Activated T-cell treated with anti-CD3 and anti-CD28 coated beads, Interleukin-2, amount 50 U/mL, for 24 hours (primary cell): ENCODE measurements at places on chromosomes 1 and 21.

- DNase-seq: no peak
Observed at GRCh38 chr21:25402134-25402961, 204.9 kb downstream of the MRPL39 start.

- DNase-seq: no peak
Observed at GRCh38 chr1:240241278-240241677, 149.6 kb downstream of the FMN2 start.

GRCh38 chr1:231763456-231763855 lies 136.9 kb downstream of the DISC1 start:
- no peak for DNase-seq

- no peak for DNase-seq
Observed at GRCh38 chr1:174960362-174960761, 39.4 kb upstream of the CACYBP start.

- DNase-seq: no peak
Observed at GRCh38 chr1:62906428-62906886, 122.5 kb downstream of the ATG4C start.

GRCh38 chr1:245603311-245603865 lies 448.6 kb downstream of the KIF26B start:
- no peak for DNase-seq

DNA sequence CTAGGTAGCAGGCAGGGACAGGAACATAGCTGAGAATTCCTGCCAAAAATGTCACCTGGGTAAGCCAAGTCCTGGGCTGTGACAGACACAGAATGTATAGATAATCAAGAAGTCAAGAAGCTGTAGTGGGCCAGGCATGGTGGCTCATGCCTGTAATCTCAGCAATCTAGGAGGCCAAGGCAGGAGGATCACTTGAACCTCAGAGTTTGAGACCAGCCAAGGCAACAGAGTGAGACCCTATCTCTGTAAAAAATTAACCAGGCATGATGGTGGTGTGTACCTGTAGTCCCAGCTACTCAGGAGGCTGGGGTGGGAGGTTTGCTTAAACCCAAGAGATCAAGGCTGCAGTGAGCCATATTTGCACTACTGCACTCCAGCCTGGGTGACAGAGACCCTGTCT lies 3.3 kb upstream of the ALG14 start:
- DNase-seq: no peak

- DNase-seq: no peak
Observed at GRCh38 chr1:109392788-109393616, 4.7 kb downstream of the SORT1 start.

- DNase-seq: no peak
Observed at GRCh38 chr1:231663211-231663792, 36.7 kb downstream of the DISC1 start.

DNA sequence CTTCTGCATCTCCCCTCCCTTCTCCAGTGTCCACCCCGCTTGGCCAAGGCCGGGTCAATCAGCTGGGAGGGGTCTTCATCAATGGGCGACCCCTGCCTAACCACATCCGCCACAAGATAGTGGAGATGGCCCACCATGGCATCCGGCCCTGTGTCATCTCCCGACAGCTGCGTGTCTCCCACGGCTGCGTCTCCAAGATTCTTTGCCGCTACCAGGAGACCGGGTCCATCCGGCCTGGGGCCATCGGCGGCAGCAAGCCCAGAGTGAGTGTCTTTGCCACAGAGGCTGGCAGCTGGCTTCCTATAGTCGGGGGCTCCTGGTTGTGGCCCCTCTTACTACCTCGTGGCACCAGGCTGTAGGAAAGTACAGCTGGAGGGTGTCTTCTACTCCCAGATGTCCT lies 3.6 kb downstream of the PAX7 start:
- DNase-seq: no peak

DNA sequence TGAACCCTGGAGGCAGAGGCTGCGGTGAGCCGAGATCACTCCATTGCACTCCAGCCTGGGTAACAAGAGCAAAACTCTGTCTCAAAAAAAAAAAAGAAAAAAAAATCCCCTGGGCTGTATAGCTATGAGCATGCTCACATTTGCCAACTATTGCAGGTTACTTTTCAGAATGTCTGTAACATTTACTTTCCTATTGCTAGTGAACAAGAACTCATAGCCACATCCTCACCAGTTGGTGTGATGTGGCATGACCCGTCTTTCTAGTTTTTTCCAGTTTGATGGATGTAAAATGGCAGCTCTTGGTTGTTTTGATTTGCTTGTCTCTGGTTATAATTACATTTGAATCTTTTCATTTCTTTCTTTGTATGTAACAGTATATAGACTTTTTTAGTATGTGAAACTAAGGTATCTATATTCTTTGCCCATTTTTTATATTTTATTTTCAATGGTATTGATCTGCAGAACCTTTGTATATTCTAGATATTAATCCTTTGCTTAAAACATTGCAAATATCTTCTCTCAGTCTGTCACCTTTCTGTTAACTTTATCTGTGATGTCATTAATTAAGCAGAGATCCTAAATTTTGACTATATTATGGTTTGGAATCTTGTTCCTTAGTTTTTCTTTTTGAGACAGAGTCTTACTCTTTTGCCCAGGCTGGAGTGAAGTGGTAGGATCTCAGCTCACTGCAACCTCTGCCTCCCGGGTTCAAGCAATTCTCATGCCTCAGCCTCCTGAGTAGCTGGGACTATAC lies 11.6 kb downstream of the MED18 start:
- DNase-seq: no peak

DNA sequence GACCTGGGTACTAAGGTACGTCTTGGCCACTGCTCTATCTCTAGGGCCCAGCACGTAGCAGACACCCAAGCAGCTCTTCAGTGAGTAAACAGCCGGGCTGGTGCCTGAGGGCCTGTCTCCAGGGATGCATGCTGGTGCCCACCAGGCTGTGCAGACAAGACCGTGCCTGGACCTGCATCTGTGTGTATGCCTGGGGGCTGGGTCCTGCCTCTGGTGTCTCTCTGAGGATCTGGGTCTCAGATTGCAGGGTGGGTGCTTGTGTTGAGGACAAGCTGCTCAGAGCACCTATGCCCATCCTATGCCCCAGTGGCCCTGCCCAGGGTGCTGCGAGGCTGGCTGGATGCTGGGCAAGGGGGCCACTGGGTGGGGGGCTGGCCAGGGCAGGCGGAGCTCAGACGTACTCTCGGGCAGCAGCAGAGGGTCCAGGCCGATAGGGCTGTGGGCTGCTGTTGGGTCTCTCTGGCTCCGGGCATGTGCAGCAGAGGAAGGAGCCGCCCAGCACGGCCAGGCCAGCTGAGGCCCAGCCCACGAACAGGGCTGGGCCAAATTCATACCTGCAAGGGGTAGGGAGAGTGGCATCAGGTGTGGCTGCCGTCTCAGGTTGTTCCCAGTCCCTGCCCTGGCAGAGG lies 4.4 kb downstream of the CLDN19 start:
- no peak for DNase-seq

DNA sequence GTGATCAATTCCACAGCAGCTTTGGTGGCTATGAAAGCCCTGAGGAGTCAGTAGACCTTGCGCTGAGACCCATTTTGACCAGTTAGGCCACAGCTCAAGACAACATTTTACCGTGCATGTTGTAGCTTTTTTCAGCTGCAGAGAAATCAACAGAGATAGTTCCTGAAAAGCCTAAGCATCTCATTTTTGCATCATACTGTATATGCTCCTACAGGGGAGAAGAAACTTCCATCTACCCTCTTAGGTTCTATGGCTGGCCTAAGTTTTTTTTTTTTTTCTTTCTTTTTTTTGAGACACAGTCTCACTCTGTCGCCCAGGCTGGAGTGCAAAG lies 24.8 kb upstream of the EYA3 start:
- no peak for DNase-seq

- no peak for DNase-seq
Observed at GRCh38 chr1:71041806-71042205, 5.8 kb downstream of the PTGER3 start.

- DNase-seq: no peak
Observed at GRCh38 chr1:246617156-246617555, 50.9 kb downstream of the CNST start.

GRCh38 chr1:39494671-39495410 lies 3.4 kb downstream of the BMP8A start:
- DNase-seq: no peak

DNA sequence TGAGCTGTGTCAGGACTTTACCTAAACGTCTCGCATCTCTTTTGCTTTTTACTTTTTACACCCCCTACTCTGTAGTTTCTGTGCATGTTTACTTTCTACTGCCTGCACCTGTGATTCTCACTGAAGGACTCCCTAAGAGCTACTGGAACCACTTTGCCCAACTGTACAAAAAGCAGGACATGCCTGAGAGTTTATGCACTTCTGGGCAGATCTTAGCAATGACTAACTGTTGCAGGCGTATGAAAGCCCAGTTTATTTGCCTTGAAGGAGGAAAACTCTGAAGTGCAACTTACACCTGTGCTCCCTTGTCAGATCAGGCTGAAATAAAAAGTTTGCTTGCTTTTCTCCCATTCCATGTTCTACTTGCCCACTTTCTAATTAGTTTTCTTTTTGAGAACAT lies 467.0 kb upstream of the USP24 start:
- no peak for DNase-seq

- DNase-seq: no peak
Observed at GRCh38 chr1:84598846-84599741, 24.9 kb upstream of the CTBS start.

DNA sequence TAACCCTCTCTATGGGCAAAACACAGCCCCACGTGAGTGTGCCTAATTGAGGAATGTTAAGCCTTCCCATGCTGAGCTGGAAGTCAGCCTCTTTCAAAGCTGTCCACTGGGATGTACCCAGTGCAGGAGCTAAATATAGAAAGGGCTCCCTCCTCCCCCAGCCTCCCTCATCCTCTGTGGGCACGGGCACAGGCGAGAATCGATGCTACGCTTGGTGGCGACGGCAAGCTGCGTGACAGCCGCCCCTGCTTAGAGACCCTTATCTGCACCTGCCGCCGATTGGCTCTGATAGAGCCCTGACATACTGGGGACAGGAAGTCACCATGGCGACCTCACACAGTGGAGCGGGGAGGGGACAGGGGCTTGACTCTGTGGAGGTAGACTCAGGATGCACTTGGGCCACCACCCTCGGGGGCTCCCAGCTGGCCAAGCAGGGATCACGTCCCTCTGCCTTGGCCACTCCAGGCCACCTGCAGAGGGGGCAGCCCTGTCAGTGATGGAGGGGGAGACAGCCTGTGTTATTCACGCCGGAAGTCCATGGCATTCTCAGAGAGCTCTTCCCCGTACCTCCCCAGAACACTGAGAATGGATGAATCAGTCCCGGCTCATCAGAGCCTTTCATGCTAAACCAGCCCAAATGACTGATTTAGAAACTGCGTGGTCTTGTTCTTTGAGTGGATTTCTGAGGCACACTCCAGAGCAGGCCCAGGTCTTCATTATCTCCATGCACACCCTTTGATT lies 84.8 kb downstream of the KCND3 start:
- DNase-seq: no peak

DNA sequence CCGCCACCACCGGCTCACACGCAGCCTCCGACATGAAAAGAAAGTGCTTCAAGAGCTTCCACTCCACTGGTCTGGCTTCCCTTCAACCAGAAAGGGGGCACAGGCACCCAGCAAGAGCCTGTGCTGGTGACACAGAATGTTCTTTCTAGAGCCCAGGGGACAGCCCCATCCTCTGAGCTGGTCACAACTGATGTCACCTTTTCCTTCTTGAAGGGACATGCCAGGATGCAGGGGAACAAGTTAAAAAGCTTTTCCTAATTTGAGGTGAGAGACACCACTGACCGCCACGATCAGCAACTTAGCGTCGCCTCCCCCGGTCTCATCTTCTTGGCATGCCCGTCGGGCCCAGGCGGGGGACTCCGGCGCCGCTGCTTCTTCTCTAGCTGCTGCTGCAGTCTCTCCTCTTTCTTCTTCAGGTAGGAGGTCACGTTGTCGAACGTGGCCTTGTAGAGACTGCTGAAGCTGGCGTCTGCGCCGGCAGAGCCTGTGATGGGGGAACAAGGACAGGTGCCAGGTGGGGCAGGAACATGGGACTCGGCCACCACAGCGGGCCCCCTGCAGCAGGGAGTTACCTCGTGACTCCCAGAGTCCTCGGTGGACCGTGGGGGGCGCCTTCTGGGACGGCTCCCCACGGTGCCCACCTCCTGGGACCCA lies 29.5 kb downstream of the WDR4 start:
- DNase-seq: no peak

DNA sequence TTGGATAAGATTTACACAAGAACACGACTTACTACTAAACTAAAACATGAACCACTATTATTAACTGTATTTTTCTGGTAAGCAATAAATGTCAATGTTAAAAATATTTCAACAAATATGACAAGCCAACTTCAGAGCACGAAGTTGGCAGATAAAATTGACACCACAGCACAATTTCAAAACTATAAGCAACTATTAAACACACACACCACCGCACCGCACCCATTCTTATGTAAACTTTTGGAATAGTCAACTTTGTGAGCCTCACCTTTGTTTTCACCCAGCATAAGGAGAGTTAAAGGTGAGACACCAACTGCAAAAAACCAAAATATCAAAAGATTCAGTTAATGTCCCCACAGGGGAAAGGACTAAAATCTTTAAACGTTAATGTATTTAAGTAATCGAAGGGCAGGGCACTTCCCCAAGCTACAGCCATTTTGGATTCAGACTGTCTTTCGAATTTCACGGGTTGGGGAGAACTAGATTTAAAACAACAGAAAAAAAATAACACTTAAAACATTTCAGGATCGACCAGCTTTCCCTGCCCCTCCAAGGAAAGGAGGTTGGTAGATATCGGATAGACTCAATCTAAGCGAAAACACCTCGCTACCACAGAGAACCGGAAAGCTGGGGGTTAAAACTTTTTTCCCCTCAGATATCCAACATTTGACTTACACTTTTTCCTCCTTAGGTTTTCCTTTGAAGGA lies 872 bp downstream of the GPBP1L1 start:
- no peak for DNase-seq

- DNase-seq: no peak
Observed at GRCh38 chr1:50343323-50343722, 79.9 kb downstream of the DMRTA2 start.

DNA sequence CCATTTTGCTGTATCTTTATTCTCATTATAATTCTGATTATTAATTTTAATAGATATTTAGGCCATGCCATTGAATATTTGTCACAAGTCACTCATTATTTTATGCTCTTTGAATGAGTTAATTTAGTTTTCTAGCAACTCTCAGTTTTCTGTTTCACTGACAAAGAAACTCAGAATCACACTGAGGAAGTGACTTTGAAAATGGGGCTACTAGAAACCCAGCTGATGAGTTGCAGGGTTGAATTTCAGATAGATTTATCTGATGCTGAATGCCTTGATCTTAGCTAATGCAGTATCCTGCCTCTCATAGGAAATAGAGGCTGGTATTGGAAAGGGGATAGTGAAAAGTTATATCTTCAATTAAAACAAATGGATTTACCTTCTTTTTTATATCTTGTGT lies 67.4 kb upstream of the PLA2G4A start:
- no peak for DNase-seq

GRCh38 chr1:209045331-209046057 lies 538.0 kb upstream of the CAMK1G start:
- no peak for DNase-seq

- no peak for DNase-seq
Observed at GRCh38 chr1:52460694-52461093, 56.3 kb downstream of the PRPF38A start.

- no peak for DNase-seq
Observed at GRCh38 chr1:39210649-39211048, 6.2 kb downstream of the MACF1 start.

GRCh38 chr21:38787461-38788274 lies 18.1 kb upstream of the ETS2 start:
- no peak for DNase-seq
